ENCODE measurements at places on chromosomes 4 and X.

DNA sequence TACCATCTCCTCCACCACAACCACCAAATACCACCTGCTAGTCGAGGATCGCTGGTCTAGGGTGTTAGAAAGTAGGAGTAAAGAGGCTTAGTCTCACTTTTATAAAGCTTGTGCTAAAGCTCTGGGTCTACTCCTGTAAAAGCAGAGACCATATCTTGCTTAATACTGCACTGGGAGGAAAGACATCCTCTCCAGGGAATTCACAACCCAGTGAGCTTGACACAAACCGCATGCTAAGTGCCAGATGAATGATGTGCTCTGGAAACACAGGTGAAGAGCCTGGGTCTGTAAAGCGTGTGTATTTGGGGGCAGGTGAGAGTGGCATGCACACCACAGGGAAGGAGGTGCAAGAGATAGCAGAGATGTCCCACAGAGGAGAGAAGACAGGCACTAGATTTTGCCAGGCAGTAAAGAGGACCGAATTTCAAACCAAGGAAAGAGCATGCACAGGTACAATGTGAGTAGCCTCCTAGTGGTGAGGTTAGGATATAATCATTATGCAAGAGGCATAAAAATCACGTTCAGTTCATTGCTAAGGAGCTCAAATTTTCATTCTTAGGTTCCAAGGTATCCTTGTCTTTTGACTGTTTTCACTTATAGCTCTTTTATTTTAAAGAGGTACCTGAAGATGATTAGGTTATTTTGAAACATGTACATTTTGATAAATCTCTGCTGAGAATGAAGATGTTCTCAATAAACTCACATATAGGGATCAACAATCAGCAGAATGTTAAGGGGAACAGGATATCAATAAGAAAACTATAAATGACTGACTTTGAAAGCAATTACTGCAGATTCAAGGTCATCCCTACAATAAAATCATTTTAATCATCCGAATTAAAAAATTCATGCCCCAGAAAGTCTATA, 20.7 kb downstream of the TAPT1 start:
- no peak for DNase-seq

DNA sequence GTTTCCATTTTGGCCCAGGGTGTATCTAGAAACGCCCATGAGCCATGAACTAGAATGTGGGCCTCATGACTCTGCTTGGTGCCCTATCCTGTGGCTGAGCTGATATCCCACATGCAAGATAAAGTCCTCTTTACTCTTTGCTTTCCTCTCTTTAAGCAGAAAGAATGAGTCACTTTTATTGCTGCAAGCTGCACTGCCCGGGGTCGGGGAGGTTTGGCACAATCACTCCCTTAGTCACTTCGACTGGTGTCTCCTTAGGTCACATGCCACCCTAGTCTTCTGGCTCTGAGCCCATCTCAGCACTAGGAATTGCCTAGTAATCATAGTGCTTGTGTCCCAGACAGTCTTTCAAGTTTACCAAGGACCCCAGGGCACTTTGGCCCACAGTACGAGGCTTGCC, 75.1 kb upstream of the CXorf66 start:
- DNase-seq, result no peak

DNA sequence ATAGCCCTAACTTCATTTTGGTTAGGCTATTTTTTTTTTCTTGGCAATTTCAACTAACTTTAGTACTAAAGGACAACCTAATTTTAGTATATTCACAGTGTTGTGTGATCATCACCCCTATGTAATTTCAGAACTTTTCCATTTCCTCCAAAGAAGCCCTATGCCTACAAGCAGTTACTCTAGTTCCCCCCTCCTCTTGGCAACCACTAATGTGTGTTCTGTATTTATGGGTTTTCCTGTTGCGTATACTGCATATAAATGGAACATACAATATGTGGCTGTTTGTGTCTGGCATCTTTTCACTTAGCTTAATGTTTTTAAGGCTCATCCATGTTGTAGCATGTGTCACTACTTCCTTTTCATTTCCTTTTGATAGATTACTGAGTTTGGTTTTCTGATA, 57.6 kb downstream of the N4BP2 start:
- no peak for DNase-seq

DNA sequence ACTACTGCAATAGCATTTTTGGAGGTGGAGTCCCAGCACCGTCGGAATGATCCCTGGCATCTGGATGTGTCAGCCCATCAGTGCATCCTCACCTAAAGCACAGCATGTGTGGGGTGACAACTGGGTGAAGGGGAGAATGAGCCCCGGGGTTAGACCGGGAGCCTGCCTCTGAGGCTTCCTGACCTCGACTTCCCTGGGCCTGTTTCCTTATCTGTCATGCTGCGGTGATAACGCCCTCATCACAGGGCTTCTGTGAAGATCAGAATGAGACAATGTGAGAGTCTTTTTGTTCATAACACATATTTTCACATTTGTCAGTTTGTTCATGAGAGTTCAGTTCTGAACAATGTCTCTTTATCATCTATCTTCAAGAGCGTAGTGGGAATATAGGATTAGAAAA, 31.1 kb upstream of the PDLIM3 start:
- no peak for DNase-seq

DNA sequence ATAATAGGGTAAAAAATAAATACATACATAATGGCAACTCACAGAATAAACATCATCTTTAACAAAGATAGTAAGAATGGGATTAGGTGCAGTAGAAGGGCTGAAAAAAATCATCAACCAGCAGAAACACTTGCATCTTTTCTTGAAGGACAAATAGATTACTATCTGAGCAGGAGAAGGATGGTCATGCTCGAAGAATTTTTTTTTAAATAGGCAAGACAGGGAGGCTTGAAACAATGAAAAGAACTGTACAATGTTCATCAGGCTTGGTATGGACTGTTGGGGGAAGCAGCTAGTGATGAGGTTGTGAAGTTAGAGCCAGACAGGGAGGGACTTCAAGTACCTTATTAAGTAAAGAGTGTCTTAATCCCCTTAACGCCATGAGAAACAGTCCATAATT, 167.4 kb upstream of the LDB2 start:
- DNase-seq, result no peak

GRCh38 chr4:87049508-87049907, 114.7 kb downstream of the AFF1 start:
- DNase-seq, result no peak

DNA sequence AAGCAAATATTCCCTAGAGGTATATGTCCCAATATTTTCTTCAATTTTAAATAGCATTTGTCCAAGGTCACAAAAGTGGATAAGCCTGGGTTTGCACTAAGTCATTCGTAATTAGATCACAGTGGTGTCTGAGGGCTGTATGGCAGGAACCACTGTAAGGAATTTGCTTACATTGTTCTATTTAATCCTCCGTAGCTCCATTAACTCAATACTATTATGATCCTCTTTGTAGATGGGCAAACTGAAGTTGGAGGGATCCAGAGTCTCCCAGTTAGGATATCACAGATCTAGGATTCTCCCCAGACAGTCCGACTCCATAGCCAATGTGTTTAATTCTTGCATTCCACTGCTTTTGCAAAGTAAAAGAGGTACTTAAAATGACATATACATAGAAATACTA, 242.7 kb upstream of the DCAF8L1 start:
- no peak for DNase-seq

- DNase-seq, result no peak
Measured at GRCh38 chr4:121978172-121978516, 26.3 kb upstream of the TRPC3 start.

GRCh38 chr4:123651066-123651465, 254.5 kb downstream of the SPRY1 start:
- no peak for DNase-seq

DNA sequence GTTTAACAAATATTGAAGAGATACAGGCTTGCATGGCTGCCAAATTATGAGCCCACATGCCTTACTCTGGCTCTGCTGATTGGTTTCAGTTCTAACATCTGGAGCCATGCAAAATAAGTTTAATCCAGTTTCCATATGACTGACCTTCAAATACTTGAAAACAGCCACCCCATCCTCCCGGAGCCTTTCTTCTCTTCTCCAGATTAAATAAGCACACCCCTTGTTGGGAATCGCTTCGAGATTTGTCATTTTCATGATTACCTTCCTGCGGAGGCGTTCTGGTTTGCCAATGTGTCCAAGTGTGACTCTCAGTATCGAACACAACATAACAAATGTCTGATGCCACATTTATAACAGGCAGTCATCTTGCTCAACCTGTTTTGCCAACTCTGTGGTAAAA, 101.6 kb upstream of the JADE1 start:
- DNase-seq, result no peak

DNA sequence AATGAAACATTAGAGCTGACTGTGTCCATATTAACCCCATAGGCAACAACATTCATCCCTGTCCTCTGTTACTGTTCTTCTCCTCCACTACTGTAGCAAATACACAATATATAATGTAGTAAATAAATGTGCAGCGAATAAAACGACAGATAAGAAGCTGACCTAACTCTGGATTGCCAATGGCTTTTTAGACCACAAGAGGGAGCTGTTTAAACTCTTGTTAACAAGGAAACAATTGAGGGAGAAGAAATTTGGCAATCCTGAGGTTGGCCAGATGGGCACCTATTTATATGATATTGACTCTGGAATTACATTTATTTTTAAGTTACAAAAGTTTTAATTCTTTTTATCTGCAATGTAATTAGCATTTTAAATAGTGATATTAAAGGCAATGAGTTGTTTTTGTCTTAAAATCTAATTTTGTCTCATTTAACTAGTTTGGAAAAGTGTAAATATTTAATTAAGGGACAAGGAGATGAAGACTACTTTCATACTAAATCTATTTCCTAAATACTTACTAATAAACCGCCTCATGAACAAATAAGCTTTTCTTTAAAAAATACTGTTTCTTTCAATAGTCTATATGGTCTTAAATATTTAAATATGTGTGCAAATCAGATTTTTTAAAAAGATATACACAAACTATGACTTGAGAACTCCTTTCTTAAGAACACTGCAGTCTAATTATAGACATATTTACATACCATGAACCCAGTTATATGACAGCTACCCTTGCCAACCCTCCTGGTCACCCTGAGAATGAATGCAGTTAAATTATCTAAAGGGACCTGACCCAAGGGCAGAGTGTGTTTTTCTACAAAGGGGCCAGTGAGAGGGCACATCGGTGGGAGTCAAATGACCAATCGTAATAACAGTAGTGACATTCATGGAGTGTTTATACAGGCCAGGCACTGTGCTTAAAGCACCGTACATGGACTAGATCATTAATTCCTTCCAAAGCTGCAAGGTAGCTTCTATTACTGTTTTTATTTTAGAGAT, 52.9 kb upstream of the HPF1 start:
- peak; percentile 35 for DNase-seq

GRCh38 chrX:129771266-129771995, 8.3 kb upstream of the SASH3 start:
- DNase-seq, result no peak

DNA sequence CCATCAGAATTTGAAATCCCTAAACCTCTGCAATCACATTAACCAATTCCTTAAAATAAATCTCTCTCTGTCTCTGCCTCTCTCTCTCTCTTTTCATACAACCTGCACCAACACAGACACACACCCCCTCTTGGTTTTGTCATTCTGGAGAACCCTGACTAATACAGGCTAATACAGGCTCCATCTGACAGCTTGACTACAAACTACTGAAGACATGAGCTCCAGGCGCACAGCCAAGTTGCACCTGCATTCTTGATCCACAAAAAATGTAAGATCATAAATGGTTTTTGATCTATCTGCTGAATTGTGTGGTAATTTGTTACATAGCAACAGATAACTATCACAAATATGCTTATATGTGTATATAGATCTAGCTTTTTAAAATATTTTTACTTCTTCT, 2414.2 kb downstream of the PCDH7 start:
- DNase-seq, result no peak

GRCh38 chr4:26267087-26267486, 53.7 kb upstream of the RBPJ start:
- no peak for DNase-seq

GRCh38 chr4:80125252-80126177, 52.5 kb upstream of the ANTXR2 start:
- DNase-seq, result no peak

DNA sequence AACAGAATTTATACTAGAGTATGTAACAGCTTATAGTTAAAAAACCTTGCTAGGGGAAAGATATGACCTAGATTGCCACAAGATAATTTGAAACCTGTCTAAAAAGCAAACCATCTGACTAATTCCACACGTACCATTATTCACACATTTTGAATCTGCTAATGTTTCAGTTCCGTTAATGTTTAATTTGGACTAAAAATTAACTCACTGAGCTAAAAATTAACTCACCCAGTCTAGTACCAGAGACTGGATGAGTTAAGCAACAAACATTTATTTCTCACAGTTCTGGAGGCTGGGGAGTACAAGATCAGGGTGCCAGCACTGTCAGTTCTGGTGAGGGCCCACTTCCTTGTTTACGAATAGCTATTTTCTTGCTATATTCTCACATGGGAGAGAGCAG, 231.5 kb upstream of the DIAPH2 start:
- DNase-seq, result no peak

DNA sequence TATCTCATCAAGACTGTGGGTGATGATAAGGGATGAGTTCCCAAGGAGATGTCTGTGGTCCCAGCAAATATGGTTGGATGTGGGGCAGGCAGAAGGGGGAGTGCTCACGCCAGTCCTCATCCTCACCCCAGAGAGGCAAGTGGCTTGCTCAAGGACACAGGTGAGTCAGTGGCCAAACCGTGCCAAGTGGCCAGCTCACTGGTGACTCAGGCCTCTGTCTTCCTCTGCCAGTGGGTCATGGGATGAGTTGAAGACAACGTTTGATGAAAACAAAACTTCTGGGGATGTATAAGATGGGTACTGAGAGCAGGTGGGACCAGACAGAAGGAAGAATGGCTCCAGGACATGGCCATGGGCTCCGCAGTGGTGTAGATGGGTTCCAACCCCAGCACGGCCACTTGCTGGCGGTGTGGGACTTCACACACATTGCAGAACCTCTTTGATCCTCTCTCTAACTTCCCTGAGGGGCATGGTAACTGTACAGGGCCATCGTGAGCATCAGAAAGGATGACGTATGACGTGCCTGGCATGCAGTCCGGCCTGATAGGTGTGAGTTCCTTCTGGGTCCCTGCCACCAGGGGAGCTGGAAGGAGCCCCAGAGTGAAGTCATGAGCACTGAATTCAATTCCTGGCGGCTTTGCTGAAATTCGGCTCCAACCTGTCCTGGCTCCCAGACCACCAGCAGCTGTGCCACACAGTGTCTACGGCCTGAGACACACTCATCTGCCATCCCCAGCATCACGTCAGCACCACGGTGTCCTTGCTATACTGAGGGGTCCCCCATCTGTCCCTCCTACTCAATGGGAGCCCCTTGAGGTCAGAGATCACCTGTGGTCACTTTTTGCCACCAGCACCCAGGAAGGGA, 41.3 kb upstream of the GPR78 start:
- DNase-seq, result no peak

- DNase-seq, result no peak
Measured at GRCh38 chr4:2930135-2930757, 33.0 kb downstream of the NOP14 start.

- no peak for DNase-seq
Measured at GRCh38 chr4:105719204-105719603, 10.6 kb downstream of the GSTCD start.

GRCh38 chr4:30802622-30803323, 82.6 kb downstream of the PCDH7 start:
- no peak for DNase-seq

GRCh38 chr4:154529728-154530519, 20.3 kb downstream of the PLRG1 start:
- no peak for DNase-seq

All from NCI-H1417 treated with DMSO at 0.1 percent for 48 hours (cell line).